NCI-H2029 treated with DMSO at 0.1 percent for 48 hours (cell line): ENCODE measurements at places on chromosomes 7 and 10.

DNA sequence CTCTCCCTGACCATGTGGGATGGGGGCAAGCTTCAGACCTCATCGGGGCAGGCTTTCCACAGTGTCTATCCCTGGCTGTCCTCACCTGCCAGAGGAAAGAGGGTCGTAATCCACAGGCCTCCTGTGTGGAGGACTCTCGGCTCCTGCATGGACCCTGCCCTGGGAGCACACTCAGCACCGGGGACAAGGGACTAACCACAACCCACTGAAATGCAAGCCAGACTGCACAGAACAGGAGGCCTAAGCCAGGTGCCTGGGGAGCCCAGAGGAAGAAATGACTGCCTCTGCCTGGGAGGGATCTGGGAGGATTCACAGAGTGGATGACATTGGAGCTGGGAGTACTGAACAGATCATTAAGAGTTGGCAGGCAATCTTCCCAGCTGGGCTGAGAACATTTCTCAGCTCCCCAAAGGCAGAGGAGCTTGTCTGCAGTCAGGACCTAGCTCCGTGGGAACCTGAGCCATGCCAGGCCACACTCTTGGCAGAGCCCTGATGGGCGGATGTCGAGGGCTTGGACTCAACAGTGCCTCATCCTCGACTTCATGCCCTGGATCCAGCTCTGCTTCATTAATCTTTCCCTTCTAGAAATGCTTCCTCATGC lies 213.4 kb downstream of the USP6NL start:
- DNase-seq = no peak

DNA sequence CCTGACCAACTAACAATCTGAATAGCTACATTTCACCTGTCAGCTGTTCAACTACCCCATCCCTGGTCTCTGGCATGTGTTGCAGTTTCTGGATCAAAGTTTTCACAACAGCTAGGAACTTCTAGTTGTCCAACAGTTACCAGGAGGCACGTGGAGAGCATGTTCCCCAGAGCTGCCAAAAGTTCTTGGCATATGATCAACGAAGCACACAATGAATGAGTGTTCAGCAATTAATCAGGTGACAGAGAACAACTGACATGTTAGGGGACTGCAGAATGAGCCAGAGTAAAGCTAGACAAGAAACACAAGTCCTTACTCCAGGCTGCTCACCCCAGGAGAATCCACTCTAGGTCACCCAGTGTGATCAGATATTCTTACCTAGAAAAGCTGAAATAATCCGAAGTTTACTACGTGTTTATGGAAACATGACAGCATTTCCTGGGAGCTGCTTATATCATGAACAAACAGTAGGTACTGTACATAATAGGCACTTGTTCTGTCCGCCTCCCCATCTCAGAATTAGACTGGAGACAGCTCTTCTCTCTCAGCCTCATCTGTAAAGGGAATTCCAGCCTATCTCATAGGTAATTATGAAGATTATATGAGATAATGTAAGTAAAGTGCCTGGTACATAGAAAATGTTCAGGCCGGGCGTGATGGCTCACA lies 50.6 kb downstream of the ZNF438 start:
- DNase-seq = peak; percentile 48

DNA sequence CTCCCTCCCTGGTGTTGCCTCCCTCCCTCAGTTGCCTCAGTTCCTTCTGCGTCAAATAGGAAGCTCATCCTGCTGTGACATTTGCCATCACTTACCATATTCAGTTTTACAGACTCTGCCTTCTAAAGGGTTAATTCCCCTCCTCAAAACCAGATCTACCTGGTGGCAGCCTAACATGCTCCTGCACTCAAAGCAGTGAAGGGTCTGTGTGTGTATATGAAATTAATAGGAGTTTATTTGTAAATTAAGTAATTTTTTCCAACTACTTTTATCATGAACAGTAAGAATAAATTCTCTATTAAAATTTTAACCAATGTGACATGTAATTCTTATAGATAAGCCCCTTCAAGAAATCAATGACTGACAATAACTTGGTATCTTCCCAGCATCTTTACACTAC lies 158.6 kb upstream of the INSYN2A start:
- no peak for DNase-seq

GRCh38 chr10:49562893-49563292 lies 24.0 kb upstream of the ERCC6 start:
- DNase-seq = no peak

DNA sequence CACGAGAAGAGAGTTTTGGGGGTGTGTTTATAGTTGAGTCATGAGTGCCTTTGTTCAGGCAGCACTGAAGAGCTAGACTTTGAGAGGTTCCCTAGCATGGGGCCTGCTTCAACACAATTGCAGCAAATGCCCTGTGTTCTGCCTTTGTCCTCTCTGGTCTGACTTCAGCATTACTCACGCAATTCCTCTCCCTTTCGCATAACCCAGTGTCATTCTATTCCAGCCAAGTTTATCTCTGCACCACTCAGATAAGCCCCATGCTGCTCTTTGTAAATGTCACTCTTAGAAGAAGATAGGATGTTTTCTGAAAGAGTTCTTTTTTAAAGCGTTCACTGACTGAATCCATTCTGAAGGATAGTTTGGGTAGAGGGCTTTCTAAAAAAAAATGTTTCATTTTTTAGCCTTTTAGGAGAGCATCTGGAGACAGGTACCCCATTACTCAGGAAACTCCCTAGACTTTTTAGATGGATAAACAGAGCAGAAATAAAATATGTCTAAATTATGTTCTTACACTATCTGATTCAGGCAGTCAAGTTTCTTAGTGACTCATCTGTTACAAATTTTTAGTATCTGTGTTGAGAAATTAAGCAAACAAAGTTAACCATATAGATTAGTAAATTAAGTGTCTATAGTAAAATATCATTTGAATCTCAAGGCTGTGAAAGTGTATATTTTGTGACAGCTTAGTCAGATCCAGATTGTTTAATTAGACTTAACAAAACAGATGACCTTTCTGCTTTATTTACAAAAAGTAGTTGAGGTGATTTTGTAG lies 318.5 kb downstream of the GPR158 start:
- no peak for DNase-seq

GRCh38 chr10:62083412-62084267 lies 182.1 kb downstream of the ARID5B start:
- DNase-seq = peak; percentile 6

- no peak for DNase-seq
These were observed 27.1 kb downstream of the MDH2 start for GRCh38 chr7:76074972-76075370.

GRCh38 chr10:77428691-77429395 lies 208.8 kb downstream of the KCNMA1 start:
- DNase-seq = no peak

- DNase-seq = no peak
These were observed at the start of gene NRG3 for GRCh38 chr10:81874875-81875466. Gene NRG3 (plus strand): TSS chr10:81875194.

- no peak for DNase-seq
These were observed 157.2 kb downstream of the ARHGAP12 start for GRCh38 chr10:31771331-31771831.

GRCh38 chr7:55127135-55127551 lies 108.3 kb downstream of the EGFR start:
- DNase-seq = peak; percentile 20

GRCh38 chr7:112193915-112194502 lies 12.2 kb downstream of the DOCK4 start:
- DNase-seq = no peak

GRCh38 chr7:94145602-94146001 lies 141.4 kb upstream of the BET1 start:
- DNase-seq = no peak

- DNase-seq = peak; percentile 8
These were observed at the start of gene ARF5 for GRCh38 chr7:127588019-127588696. Gene ARF5 (plus strand): TSS chr7:127588411. CDS start chr7:127588499, 88 bp downstream.

GRCh38 chr7:106112118-106112971 lies at the start of gene SYPL1:
Gene SYPL1 (minus strand): TSS chr7:106112312. CDS start chr7:106112208, 104 bp downstream.
- peak; percentile 79 for DNase-seq

DNA sequence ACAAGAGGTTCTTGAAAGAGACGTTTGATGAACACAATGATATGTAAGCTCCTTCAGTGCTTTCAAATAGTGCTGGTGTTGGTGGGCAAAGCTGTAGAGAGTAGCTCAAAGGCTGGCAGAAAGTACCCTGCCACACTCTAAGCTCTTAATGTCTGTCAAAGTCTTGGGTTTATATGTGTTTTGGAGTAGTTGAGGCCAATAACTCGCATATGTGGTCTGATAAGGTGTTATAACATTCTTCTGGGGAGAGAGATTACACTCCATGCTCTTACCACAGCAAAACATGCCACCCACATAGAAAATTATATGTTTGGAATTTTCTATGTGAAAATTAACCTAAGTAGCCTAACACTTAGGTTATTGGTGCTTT lies 30.8 kb upstream of the NME8 start:
- no peak for DNase-seq

DNA sequence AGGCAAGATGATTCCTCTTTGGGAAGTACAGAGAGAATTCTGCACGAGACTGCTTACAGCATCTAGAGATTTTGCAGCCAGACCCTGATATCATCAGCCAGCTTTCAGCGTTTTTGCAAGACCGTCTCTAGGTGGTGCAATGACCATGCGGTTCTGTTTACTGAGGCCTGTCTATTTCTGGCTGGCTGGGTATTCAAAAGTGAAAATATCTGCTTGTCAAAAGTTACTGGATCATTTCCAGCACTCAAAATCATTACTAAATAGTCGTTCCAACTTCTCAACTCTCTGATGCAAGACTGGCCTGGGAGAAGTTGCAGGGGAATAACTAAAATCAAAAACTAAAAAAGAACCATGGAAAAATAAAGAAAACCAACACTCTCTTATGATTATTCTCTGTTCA lies 240.1 kb downstream of the ELMO1 start:
- DNase-seq = no peak

- DNase-seq = peak; percentile 52
These were observed 332.0 kb upstream of the FZD1 start for GRCh38 chr7:90931986-90932916.

DNA sequence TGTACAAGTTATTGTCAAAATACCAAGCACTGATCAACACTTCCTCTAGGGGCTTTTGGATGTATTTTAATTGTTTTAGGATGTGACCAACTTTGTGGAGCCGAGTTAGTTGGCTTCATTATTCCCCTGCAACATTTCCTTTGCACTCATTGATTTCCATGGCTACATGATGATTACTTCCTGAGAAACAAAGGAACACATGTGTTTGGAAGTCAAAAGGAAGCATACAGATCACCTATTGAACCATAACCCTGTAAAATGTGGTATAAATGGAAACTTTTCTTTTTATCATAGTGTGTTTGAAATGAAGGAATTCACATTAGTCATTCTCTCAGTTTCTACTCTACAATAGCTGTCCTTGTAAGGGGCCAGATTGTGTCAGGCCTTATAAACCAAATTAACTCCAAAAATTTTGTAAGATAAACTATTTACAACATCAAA lies 32.2 kb upstream of the EXOC6 start:
- DNase-seq = no peak

- DNase-seq = no peak
These were observed 27.0 kb upstream of the GIMAP7 start for GRCh38 chr7:150487625-150488024.

DNA sequence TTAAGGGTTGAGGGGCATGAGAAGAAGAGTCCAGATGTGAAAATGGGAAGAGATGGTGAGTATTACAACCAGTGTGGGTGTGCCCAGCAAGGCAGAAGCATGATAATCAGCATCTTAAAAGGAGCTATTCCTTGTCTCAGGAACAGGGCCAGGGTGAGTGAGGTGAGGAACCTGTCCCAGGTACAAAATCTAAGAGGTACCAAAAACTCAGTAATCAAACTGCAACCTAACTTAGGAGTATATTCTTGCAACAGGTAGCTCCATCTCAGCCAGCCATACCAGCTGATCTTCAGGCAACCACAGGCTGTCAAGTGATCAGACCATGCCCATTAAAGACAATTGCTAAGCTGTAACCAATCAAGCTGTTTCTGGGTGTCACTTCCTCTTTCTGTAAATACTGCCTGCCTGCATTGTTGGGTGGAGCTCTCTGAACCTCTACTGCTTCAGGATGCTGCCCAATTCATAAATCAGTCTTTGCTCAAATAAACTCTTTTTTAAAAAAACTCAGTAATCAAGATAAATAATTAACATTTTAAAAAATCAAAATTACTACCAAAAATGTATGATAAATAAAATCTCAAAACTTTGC lies 7.4 kb downstream of the KEL start:
- DNase-seq = no peak

DNA sequence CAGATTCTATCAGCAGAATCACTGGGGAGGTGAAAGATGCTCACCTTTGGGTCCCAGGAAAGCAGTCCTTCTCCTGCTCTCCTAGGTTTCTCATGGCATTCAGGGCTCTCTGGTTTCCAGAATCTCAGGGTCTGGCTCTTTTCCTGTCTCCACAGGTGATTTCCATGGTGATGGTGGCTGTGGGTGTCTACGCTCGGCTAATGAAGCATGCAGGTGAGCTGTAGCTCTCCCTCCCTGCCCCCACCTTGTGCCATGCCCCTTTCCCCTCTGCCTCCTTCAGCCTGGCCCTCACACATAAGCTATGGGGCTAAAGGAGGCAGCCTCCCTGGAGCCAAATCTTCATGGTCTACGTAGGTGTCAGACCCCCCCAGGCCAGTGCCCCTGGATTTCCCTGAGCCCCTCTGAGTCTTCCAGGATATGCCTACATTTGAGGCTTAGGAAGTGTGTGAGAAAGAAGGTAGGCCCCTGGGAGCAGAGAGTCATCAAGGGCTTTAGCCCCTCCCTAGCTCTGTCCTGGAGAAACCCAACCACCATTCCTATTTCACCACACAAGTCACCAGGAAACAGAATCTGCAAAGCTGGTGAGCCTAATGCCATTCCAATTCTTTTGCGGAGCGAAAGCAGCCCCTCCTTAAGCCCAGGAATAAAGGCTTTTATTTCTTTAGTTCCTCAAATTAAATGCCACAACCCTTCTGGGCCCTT lies 17.2 kb downstream of the TSPAN33 start:
- DNase-seq = no peak

DNA sequence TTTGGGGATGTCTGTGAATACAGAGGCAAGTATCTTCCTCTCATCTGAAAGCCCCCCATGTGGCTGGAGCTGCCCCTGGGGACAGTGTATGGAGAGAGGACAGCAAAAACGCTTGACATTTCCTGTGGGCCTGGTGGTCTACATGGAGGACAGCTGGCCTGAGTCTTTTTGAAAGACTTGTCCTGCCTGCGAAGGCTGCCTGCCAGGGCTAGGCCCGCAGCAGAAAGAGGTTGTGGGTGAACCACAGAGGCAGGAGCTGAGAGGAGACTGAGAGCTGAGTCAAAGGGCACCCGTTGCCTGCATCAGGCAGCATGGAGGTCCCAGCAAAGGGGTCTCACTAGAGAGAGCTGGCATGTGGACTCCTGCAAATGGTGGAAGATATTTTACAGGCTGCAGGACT lies 66.4 kb downstream of the KAT6B start:
- DNase-seq = no peak

- no peak for DNase-seq
These were observed 90.2 kb upstream of the FAM20C start for GRCh38 chr7:102047-102711.
